ENCODE measurements at places on chromosomes 12 and 14.

DNA sequence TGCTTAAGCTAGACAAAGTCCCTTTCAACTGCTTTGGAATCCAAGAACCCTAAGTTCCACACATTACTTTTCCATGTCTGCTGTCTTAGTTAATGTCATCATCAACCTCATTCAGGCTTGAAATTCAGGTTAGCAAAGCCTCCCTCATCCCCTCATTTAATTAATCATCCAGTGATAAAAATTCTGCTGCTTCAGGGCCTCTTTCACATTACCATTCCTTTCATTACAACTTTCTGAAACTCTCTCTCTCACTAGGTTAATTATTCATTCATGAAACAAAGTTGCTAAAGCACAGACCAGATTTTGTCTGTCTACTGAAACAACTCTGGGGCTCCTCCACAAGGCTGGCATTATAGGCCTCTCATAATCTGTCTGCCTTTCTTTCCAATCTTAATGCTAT, 9.4 kb upstream of the VTI1B start:
- no peak for DNase-seq

- DNase-seq: no peak
Observed at GRCh38 chr12:117226505-117226904, 36.2 kb upstream of the FBXO21 start.

DNA sequence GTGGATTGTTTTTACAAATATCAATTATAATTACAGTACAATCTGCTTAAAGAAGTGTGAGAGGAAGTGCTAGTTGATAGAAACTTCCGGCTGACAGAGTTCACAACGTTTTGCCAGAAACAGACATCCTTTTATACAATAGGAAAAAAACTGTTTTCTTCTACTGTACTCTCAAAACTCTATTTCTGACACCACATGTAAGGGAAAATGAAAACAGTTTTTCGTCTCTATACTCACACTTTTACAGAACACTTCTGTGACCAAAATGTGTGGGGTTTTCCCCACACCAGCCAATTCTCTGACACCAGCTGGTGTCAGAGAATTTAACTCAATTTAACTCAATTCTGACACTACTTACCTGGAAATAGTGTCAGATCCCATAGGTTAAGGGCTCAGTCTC, 24.2 kb upstream of the HIF1A start:
- no peak for DNase-seq

DNA sequence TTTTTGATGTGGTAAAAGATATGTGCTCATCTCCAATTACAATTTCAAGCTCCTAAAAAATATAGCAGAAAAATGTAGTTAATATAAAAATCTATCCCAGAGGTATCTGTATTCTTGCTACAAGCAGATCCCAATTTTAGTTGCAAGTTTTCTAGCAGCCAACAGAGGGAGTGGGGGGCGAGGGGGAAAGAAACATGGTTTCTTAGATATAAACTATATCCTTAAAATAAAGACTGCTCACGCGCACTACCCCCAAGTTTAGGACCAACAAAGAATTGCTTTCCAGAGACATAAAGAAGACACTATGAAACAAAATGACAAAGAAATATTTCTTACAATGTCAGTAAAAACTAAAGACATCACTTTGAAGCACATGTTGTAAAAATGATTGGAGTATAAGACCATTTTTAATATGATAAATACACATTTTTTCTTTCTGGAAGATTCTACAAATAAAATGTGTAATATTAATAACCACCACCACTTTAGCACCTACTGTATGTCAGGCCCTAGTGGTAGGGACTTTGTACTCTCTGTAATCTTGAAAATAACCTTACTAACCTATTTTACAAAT, 5.4 kb downstream of the MAGOHB start:
- DNase-seq: no peak

DNA sequence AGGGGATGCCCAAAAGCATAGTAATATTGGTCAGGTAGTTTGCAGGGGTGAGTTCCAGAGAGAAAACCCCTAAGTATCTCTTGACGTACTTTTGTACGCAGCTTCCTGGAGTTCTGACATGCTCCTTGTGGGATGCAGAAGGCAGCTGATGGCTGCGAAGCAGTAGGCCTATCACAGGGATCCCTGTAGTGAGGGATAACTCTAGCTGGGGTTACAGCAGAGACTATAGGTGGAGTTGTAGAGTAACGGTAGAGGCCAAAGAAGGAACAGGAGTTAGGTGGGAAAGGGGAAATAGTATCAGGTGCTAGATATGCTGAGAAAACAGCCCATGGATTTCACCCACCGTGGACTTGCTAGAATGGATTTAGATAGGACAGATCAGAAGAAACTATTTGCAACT, 37.3 kb downstream of the MGST1 start:
- DNase-seq: no peak

DNA sequence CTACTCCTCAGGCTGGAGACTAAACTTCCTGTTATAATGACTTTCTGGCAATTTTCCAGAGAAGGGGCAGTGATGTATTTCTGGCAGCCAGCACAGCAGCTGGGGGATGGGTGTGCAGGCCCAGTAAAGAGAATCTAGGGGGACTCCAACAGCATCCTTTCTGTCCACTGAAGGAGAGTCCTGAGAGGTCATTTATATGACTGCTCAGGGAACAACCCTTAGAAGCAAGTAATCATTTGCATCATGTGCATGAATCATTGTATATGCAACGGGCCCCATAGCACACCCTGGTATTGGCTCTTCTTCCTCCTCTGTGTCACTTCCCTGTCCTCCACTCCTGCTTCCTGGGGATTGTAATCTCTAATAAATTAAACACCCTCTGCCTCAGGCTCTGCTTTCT, 493.8 kb downstream of the RPS29 start:
- DNase-seq: no peak

DNA sequence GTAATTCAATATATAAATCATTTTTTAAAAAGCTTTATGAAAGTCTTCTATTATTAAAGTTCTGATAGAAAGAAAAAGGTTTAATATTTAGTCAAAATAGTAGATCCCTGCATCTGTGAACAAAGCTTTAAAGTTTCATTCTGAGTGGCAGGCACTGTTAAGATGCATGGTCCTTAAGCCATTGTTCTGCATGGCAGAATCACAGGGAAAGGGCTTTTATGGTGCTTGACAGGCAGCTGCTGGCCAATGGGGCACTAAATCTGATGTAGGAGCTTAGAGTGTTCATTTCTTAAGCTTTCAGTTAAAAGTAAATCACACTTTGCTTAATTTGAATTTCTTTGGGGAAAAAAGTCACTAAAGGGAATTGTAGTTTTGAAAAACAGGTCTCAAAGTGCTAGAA, 148.2 kb downstream of the PLEKHA5 start:
- DNase-seq: no peak

DNA sequence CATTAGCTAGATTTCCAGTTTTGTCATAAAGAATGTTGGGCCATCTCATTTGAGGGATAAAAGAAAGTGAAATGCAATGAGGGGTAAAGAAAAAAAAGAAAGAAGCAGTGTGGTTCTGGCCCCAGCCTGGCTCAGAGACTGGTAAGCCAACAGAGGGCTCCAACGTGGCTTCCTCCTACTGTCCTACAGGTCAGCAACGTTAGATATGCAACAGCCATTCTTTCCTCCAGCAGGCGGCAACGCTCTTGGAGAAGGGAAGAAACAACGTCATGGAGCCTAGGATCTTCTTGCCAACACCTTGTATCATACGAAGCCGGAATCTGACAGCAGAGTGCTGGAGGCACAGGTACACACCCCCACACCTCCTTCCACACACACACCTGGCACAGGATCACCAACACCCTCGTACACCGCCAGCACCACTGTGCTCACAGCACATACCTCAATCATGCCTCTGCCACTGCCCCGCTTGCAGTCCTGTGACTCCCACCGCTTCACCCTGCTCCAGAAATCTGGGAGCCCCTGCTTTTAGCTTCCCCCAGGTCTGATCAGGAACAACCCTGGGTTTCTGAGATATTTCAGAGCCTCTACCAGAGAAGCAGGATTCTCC, 102.8 kb downstream of the RPAP3 start:
- DNase-seq: no peak

DNA sequence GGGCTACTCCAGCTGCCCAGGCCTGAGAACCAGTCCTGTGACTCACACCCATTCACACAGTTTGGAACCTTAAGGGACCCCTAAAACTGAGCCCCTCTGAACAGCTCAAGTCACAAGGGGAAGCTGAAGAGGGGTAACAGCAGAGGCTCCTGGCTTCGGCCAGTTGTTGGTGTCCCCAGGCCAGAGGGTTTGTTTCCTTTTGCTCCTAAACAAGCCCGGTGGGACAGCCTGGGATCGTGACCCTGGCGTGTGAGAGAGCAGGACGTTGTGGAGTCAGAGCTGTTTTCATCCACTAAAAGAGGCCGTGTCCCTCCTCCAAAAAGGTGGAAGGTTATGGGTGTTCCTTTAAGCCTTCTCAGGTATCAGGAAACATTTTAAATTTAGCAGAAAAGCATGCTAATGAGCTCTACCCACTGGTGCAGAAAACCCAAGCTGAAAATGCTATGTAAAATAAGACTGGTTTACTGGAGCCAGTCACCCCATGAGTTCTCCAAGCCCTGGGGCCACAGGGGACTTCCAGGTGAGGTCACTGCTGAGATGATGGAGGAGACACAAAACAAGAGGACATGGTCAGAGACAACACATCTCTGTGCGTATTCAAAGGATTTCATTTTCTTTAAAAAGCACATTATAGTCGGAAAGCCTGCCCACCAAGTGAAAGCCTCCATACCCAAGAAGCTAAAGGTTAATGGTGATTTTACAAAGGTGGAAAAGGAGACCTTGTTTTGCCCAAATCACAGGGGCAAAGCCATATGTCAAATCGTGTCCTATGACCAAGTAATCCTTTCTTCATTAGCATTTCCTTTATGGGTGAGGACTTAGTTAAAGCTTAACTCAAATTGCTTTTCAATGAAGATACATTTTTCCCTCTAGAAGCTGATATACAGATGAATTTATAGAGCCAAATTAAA, 14.1 kb downstream of the PRKAB1 start:
- DNase-seq: no peak

- DNase-seq: no peak
Observed at GRCh38 chr14:81855007-81855406, 321.4 kb upstream of the SEL1L start.

GRCh38 chr12:89393551-89394121, 41.3 kb upstream of the DUSP6 start:
- DNase-seq: no peak

DNA sequence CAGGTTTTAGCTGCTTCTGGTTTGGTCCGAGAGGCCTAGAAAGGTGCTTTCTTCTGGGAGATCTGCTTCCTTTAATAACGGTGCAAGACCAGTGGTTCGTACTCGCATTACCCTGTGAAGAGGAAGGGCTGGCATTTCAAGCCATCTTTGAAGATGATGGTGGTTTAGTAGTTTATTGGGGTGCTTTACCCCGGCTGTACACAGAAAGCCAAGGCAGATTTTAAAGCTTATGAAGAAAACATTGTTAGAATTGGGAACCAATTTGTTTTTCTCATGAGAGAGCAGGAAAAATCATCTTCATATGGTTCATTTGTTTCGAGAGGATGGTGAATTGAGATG, 3.6 kb downstream of the CCND2 start:
- no peak for DNase-seq
